ENCODE measurements at places on chromosomes 6 and 20.

DNA sequence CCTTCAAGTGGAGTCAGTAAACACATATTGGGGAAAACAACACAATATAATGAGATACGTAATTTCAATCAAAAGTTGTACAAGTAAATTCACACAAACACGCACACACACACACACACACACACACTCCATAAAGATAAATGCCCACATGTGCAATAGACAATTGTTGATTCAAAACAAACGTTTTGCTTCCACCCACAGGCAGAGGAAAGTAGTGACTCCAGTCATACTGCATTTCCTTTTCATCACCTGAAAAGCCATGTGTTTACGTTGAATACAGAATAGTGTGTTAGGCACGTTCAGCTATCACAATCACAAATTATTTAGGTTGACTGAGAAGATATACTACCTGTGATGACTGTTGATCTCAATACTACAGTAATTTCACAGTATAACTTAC lies 443.8 kb upstream of the MANEA start:
- DNase-seq, result no peak

GRCh38 chr6:63486196-63486595 lies 86.1 kb upstream of the LOC128125822 start:
- DNase-seq, result no peak

- no peak for DNase-seq
Observed at GRCh38 chr20:57434390-57434700, 43.1 kb downstream of the RBM38 start.

DNA sequence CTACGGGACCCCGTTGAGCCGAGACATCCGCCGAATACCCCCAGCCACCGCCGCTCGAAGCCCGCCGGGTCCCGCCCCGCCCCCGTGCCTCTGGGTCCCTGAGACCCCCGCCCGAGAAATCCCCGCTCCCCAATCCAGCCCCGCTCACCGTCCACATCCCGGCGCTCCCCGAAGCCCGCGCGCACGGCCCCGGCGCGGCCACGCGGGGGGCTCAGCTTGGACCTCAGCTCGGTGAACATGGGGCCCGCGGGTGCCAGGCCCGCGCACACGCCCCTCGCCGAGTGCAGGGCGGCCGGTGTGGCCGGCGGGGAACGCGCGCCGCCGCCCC lies 249 bp downstream of the SAMD10 start:
- no peak for DNase-seq

DNA sequence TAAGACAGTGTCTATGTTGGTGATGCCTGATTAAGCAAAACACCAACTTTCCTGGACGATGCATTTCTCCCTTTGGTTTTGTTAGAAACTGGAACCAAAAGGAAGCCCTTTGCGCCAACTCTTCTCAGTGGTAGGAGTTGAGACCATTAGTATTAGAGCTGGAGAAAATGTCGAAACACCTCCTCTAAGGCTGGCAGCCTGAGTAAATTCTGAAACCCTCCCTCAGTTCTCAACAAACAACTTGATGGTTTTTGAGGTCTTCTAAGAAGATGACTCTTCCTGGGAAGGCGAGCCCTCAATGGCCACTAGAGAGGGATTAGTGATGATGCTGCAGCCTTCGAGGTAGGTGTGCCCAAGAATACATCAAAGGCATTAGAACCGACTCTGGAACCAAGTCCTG lies 78.4 kb upstream of the CCN6 start:
- no peak for DNase-seq

Measured in GOT3 (cell line).